PC-9 (cell line): ENCODE measurements at places on chromosomes 16 and 17.

GRCh38 chr17:2243953-2244352, 59.6 kb downstream of the SMG6 start:
- no peak for DNase-seq

DNA sequence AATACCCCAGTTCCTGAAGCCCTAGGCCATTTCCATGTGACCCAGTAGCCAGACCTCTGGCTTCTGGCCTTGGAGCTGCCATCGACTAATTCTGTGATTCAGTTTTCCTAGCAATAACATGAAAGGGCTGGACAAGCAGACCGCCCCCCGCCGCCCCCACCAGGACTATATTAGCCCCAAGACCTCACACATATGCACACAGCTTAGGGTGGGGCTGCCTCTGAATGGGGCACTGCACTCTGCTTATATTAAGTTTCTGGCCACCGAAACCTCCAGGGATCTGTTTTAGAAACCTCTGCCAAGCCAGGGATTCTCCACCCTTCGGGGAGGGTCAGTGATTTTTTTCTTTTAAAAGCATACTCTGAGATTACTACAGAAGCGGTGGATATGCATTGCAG, 2.3 kb downstream of the RAB11FIP4 start:
- no peak for DNase-seq

GRCh38 chr16:4771646-4772045, 4.7 kb upstream of the ZNF500 start:
- no peak for DNase-seq

DNA sequence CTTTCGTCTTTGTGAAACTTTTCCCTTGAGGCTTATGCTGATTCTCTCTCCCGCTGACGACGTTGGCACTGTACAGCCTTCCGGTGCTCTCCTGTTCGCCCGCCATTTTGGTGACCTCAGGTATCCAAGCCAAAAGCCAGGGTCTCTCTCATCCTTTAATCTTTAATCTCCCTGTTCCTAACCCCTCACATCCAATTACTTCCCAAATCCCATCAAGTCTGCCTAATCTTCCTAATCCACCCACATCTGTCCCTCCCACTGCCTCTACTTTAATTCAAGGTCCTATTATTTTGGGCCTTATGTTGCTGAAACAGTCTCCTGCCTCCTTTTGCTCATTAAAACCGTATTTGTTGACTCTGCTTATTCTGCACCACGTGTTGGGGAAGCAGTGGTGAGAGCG, 7.3 kb downstream of the WRAP53 start:
- DNase-seq: no peak

DNA sequence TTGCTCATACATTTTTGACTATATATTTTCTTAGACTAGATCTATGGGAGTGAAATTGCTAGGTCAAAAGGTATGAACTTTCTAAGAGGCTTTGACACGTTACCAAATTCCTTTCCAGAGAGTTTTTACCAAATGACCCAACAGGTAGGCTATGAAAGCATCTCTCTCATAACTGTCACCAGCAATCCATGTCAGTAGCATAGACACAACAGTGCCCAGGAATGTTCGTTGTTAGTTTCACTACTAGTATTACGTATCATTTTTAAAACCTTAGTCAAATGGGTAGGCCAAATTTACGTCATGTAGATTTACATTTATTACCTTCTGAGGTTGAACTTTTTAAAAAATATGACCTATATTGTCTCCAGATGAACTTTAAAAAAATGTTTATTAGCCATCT, 66.8 kb downstream of the MARCHF10 start:
- no peak for DNase-seq

GRCh38 chr17:55144518-55144917, 120.2 kb upstream of the HLF start:
- DNase-seq: no peak

GRCh38 chr16:31083081-31083480, 5.7 kb downstream of the PRSS53 start:
- DNase-seq: no peak

DNA sequence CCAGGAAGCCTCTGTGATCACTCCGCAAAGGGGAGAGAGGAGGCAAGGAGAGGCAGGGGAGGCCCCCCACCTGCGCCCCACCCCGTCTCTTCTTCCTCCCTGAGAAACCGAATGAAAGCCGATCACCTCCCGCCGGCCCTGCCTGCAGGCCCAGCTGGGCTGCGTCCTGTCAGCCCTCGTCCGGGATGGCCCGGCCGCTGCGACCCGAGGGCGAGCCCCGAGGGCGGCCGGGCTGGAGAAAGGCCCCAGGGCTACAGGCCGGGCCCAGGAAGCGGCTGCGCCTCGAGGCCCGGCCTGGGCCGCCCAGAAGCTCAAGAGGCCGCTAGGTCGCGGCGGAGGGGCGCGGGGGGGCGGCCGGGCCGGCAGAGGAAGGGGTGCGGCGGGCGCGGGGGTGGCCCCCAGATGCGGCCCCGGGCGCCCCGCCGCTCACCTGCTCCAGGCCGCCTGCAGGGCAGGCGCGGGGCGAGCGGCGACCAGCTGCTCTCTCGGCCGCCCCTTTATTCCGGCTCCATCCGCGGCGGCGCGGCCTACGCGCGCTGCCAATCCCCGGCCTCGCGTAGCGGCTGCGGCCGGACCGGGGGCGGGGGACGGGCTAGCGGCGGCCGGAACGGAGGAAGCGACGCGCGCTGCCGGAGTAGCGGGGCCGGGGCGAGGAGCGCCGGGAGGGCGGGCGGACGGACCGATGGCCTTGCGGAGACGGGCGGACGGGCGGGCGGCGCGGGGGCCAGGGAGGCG, at the start of gene ZNF319:
TSS of gene ZNF319 (minus strand) at position 702 of the 735 bp plus-strand sequence. CDS start 2,407 bp downstream, outside the sequence.
- no peak for DNase-seq

GRCh38 chr17:57256708-57257112, 387 bp downstream of the MSI2 start:
- DNase-seq: no peak

DNA sequence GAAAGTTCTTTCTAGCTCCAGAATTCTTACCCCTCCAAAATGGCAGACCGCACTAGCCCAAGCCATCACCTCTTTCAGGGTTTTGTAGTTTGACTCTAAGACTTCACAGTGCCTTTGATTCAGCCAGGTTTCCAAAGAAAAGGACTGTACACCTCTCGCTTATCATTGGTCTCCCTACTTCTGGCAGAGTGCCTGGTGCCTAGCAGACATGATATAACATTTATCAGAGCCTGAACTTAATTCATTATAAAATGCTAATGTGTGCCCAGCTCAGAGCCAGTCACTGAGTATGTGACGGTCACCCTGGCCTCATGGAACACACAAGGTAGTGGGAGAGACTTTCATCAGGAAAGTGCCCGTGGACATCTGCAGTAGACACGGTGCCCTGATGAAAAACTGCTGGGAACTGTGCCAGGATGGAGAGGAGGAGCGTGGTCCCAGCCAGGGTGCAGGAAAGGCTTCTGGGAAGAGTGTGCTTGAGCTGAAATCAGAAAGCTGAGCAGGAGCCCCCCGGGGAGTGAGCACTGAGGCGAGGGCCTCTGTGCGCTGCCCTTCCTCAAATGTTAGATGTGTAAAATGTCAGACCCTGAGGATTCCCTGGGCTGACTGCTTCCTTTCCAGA, 34.3 kb upstream of the LGALS9 start:
- no peak for DNase-seq

GRCh38 chr16:52515068-52515671, 31.8 kb downstream of the TOX3 start:
- no peak for DNase-seq

DNA sequence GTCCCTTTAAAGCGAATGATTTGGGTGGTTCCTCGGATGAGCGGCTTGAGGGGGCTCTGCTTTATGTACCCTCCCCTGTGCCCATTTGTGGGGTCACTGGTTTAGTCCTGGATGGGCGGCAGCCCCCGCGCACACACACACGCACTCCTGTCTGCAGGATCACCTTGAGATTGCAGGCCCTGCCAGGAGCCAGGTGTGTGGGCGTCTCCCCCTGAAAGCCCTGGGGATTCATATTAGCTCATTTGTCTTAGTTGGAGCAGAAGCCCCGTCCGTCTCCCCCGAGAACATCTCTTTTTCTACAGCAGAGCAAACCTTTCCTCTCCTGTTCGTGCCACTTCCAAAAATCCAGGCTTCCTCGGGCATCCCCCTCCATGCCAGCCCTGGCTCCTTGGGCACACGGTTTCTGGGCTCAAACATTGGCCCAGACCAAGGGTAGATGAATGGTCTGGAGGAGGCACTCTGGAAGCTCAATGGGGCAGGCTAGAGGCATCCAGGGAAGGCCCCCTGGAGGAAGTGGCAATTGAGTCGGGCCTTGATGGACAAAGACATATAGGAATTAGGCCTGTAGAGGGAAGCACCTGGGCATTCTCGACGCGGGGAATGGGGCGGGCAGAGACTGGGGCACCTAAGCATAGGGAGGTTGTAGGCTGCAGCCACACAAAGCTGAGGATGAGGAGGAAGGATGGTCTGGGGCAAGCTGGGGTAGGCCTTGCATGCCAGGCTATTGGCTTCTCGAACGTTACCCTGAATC, 218.5 kb upstream of the GSE1 start:
- DNase-seq: no peak

- DNase-seq: no peak
These were observed 8.7 kb downstream of the CORO7 start for GRCh38 chr16:4407543-4408322.

DNA sequence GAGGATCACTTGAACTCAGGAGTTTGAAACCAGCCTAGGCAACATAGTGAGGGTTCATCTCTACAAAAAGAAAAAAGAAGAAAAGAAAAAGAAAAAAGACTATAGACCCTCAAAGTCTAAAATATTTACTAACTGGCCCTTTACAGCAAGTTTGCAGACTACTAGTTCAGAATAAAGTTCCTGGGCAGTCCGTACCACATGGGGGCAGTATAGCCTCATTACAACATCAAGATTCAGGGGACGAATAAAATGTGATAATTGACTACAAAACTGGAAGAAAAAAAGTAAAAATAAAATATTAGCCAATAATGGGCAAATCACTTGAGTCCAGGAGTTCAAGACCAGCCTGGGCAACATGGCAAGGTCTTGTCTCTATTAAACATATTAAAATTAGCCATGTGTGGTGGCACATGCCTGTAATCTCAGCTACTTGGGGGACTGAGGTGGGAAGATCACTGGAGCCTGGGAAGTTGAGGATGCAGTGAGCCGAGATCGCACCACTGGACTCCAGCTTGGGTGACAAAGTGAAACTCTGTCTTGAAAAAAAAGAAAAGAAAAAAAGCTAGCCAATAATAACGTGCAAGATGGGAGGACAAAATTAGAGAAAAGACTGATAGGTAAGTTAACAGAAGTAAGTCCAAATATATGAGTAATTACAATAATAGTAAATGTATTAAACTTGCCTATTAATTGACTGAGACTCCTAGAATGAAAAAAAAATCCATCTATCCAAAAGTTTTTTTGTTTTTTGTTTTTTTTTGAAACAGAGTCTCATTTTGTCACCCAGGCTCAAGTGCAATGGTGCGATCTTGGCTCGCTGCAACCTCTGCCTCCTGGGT, 129.4 kb upstream of the SEC14L1 start:
- DNase-seq: peak; percentile 39

DNA sequence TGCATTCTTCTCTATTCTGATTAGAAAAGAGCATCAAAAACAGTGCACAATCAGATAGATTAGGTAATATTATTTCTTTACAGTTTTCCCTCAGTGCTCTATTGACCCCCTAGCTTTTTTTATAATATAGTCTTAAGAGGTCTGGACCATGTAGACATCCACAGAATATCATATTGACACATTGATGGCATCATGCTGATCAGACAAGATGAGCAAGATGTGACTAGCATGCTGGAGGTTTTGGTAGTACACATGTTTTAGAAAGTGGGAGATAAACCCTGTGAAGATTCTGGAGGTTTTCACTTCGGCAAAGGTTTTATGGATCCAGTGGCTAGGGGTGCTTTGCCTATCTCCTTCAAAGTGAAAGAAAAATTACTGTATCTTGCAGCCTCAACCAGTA, 2.8 kb upstream of the ABCA8 start:
- no peak for DNase-seq

GRCh38 chr16:23145186-23145585, 4.1 kb downstream of the USP31 start:
- DNase-seq: no peak

DNA sequence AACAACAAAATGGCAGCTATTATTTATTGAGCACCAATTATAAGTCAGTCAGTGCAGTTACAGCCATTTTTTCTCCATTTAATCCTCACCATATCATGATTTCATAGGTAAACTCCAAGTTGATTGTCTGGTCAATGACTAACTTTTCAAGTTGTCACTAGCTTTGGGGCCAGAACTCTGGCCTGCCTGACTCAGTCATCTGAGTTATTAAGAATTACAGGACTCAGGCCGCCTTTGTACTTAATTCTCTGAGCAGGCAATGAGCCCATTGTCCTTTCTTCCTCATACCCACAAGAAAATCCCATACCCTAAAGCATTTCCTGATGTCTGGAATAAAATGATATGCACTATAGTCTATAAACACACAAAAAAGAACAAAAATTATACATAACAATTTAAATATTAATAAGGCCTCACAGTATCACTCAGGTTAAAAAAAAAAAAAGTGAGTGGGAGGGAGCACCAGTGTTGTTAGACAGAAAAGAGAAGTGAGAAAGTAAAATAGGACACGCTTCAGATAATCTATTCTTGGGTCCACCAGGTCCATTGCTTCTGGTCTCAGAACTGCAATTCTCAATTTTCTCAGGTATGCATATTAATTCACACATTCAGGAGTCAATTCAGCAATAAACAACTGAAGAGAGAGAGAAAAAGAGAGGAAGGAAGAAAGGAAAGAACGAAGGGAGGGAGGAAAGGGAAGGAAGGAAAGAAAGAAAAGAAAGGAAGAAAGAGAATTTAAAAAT, 70.2 kb downstream of the SPAG9 start:
- DNase-seq: no peak

- DNase-seq: no peak
These were observed 69.6 kb upstream of the RCVRN start for GRCh38 chr17:9974448-9975381.

- DNase-seq: no peak
These were observed 19.6 kb downstream of the ENGASE start for GRCh38 chr17:79094261-79094660.

DNA sequence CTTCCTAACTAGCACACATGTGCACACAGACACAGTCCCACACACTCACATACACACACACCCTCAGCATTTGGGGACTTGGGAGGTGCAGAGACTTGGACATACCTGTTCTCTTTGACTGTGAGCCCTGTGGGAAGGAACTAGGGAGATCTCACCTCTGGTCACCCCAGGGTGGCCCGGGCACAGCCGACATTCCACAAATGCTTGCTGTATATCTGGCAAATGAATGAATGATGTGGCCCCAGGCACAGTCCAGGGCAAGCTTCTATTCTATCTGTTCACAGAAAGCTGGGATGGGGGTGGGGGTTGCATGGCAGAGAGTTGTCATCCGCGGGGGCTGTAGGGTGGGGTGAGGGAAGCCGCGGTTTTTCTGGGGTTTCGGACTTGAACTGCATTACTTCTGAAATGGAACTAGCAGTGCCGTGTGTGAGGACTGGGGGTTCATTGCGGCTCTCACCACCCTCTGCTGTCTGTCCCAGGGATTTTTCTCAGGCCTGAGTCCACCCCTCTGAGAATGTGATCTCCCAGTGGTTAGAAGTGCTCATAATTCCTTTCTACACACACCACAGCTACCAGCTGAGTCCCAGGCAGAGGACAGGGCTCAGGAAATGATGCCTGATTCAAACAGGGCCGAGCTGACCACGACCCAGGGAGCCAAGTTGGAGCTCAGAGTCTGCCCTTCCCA, 3.3 kb upstream of the RIPOR1 start:
- DNase-seq: peak; percentile 84
